ENCODE measurements at places on chromosomes 12 and 14.

GRCh38 chr14:89805501-89805900 is 149.0 kb downstream of the EFCAB11 start:
- no peak for DNase-seq

- DNase-seq, result no peak
These were observed 159.6 kb downstream of the PLCZ1 start for GRCh38 chr12:18578191-18578590.

DNA sequence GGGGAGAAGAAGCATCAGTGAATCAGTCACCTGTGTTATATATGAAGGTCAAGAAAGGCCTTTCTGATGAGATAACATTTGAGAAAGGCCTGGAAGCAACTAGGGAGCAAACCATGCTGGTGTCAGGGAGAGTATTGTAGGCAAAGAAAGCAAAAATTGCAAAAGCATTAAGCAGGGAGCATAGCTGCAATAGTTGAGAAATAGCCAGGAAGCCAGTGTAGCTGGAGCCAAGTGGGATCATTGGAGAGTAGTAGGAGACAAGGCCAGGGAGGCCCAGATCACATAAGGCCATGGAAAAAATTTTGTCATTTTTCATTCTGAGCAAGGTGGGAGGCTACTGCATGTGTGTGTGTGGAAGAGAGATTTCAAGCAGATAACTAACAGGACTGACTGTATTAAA is 18.8 kb upstream of the MAGOHB start:
- DNase-seq, result no peak

GRCh38 chr12:97886511-97887176 is 424.0 kb downstream of the RMST start:
- DNase-seq, result no peak

DNA sequence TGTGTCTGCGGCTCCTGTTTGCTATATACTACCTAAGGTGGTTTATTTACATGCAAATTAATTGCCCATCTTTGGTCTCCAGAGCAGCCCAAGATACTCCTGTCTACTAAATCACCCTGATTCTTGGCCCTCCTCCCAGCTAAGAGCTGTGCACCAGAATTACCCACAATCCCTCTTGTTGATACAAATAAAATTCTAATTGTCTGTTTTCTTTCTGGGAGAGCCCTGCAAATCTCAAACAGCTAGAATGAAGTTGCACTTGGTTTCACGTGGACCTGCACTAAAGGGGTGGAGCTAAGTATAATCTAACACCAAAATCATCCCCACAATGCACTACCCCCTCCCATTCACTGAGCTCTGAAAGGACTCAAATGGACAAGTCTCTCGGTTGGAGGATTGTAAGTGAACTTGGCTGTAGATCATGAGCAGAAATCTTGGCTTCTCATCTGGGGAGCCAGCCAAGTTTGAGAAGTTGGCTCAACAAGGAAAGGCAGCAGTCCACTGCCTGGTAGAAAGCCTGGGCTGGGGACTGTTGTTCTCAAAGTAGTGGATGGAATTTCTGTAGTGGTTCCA is 6.6 kb downstream of the MAX start:
- DNase-seq, result peak; percentile 68

GRCh38 chr14:36940476-36940875 is 231.9 kb downstream of the SLC25A21 start:
- no peak for DNase-seq

- no peak for DNase-seq
These were observed 23.5 kb upstream of the PYGL start for GRCh38 chr14:50967790-50968189.

- no peak for DNase-seq
These were observed 15.5 kb downstream of the MMAB start for GRCh38 chr12:109557805-109558204.

DNA sequence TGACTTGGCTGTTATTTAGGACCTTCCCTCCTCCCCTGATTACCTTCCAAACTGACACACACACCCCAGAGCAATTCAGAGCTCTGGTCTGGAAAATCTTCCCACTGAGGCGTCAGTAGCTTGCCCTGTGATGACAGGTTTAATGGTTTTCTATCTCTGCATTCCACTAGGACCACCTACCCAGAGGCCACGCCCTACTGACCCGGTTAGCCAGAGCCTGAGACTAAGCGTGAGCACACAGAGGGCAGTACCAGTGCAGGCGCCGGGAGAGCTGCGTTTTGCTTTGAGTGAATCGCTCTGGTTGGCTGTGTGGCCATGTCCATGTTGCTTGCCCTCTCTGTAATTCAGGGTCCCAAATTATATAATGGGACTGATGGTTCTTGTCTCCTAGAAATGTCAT is 36.2 kb upstream of the ATP2A2 start:
- no peak for DNase-seq

DNA sequence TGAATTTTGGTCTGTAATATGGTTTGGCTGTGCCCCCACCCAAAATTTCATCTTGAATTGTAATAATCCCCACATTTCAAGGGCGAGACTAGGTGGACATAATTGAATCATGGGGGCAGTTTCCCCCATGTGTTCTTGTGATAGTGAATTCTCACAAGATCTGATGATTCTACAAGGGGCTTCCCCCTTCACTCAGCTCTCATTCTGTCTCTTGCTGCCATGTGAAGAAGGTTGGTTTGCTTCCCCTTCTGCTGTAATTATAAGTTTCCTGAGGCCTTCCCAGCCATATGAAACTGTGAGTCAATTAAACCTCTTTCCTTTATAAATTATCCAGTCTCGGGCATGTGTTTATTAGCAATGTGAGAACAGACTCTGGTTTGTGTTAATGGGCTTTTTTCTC is 5.9 kb downstream of the LRRC9 start:
- DNase-seq, result no peak

Measured in tibial nerve (tissue), 4 donors.